ENCODE measurements at places on chromosomes 6 and 20.

- no peak for DNase-seq
Observed at GRCh38 chr20:12047838-12048432, 130.2 kb downstream of the BTBD3 start.

DNA sequence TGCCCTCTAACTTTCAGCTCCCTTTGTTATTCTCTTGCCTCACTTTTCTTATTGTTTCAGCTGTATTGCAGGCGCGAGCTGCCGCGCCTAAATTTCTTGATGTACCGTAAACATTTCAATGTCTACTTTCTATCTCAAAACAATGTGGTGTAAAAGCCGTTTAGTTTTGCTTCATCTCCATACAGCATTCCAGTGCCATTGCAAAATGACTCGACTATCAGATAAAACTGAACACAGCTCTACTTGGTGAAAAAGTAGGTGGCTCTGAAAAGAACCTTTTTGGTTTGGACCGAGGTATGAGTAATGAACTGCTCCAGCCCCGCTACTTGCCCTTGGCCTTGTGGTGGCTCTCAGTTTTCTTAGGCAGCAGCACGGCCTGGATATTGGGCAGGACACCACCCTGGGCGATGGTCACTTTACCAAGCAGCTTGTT is 74.6 kb downstream of the OR2B2 start:
- no peak for DNase-seq

GRCh38 chr6:35296931-35297600 is 552 bp upstream of the DEF6 start:
- no peak for DNase-seq

GRCh38 chr6:84825461-84825860 is 61.1 kb upstream of the TBX18 start:
- no peak for DNase-seq

GRCh38 chr6:56259234-56260077 is 12.1 kb upstream of the COL21A1 start:
- no peak for DNase-seq

DNA sequence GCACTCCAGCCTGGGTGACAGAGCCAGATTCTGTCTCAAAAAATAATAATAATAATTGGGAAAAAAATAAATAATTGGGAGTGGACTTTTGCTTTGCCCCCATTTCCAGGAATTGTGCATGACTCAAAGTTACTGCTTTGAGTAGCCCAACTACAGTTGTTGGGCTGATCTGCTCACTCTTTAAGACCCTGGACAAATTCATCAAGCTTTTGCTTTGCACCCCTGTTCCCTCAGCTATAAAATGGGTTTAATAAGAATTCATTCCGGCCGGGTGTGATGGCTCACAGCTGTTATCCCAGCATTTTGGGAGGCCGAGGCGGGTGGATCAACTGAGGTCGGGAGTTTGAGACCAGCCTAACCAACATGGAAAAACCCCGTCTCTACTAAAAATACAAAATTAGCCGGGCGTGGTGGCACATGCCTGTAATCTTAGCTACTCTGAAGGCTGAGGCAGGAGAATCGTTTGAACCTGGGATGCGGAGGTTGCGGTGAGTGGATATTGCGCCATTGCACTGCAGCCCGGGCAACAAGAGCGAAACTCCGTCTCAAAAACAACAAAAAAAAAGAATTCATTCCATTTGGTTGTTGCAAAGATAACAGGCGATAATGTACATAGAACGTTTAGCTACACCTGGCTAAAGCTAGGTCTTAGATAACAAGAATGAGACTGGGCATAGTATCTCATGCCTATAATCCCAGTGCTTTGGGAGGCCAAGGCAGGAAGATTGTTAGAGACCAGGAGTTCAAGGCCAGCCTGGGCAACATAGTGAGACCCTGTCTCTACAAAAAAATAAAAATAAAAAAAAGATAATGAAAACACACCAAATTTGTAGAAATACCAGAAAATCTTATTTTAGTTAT is 87.9 kb upstream of the ZNF217 start:
- no peak for DNase-seq

DNA sequence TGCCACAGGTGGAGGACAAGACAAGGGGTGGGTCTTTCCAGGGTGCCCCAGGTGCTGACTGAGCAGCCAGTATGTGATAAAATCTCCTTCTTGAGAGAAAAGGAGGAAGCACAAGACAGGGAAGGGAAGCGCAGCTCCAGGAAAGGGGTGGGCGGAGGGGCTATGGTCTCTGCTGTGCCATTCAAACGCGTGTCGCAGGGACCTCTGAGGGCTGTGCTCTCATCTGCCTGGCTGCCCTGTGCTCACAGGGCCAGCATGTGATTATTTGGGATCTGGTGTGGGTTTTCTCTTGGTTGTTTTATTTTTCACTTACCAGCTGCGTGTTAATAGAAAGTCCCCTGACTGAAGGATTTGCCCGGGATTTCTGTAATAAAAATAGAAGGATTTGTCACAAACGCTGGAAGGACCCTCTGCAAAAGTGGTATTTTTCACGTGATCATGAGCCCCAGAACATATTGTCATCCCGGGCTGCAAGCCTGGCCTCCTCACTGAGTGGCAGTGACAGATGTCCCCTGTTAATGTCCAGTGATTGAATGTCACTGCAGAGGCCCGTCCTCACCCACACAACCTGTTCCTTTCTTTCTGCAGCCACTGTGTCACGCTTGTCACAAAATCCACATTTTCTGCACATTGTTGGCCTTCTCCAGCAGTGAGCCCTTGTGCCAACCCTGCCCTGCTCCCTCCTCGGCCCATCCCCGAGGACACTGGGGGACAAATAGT is 35.0 kb upstream of the VSX1 start:
- no peak for DNase-seq

- DNase-seq = no peak
Observed at GRCh38 chr20:36462440-36463211, 78.7 kb upstream of the MYL9 start.

GRCh38 chr6:9646342-9647070 is 768.4 kb downstream of the TFAP2A start:
- DNase-seq = no peak

DNA sequence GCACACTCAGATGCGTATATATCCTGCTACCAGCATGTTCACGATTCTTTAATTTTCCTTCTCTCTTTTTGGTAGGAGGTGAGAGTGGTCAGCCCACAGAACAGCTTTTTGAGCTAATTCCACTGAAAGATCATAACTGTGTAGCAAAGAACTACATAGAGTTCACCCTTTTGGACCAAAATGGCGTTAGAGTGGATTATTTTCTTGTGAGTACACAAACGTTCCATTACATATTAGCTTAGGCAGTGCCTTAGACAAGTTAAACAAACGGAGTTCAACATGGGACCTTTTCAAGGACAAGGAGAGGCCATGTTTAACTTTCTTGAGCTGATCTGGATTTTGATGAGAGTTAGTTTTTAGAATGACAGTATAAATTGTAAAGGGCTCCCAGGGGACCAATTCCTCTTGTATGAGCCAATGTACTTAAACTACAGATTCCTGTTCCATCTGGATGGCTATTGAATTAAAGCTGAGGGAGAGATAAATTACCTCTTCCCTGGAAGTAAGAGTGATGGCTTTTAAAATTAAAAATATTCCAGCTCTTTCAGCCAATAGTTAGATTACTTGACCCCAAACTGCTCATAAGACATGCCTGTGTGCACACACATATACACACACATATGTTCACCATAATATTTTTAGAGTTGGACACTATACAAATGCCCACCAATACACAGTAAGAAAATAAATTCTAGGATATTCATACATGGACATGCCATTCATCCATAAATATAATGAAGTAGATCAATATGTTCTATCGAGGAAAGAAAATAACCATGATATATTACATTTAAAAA is 25.6 kb upstream of the ARMH2 start:
- DNase-seq = no peak

DNA sequence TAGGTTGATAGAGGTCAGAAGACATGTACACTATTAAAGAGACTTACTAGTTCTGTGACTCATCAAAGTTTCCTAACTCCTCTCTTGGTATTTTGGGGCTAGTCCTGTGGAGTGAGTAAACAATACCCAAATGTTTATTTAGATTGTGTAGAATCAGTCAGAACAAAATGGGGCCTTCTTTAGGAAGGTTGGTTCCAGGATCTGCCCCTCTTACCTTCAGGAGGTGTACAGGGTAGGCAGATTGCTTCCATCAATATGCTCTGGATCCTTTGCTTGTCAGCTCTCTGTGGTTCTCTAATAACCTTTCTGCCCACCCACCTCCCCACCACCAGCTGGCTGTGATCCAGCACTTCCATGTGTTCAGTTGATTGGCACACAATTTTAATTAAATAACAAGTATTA is 107.0 kb downstream of the POPDC3 start:
- DNase-seq = no peak

DNA sequence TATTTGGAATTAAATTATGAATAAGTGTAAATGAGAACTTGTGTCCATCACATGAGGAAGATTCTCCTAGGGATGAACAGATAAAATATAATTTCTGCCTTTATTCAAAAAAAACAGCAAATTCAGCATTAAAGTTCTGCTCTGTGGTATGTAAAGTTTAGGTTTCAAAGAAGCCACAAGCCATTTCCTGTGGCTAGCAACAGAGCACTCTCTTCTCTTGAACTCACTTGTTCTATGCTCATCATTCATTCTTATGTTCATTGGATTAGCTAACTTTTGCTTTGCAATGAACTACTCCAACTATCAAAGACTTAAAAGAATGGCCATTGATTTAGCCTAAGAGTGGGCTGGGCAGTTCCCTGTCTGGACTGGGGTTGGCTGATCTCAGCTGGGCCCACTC is 20.8 kb upstream of the SNRPB2 start:
- DNase-seq = no peak

DNA sequence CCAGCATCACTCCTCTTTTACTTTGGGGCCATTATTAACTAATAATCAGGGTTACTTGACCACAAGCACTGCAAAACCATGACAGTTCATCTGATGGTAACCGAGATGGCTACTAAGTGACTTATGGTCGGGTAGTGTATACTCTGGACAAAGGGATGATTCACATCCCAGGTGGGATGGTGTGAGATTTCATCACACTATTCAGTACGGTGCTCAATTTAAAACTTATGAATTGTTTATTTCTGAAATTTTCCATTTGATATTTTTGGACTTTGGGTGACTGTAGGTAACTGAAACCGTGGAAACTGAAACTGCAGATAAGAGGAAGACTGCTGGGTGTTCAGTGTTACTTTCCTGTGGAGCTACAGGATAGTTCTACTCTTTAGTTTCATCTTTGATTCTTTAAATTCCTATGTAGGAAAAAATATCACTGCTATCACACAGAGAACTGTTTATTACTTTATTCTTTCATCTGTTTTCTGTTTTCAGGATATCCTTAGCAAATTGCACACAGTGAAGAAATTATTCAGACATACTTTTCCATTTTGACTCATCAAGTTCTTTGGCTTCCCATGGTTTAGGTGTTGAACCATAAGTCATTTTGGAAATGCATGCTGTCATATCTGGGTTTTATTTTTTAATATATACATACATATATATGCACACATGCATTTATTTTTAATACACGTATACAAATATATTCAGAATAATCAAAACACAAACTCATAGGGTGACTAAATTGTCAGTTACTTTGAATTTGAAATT is 59.1 kb upstream of the C20orf144 start:
- DNase-seq = no peak

DNA sequence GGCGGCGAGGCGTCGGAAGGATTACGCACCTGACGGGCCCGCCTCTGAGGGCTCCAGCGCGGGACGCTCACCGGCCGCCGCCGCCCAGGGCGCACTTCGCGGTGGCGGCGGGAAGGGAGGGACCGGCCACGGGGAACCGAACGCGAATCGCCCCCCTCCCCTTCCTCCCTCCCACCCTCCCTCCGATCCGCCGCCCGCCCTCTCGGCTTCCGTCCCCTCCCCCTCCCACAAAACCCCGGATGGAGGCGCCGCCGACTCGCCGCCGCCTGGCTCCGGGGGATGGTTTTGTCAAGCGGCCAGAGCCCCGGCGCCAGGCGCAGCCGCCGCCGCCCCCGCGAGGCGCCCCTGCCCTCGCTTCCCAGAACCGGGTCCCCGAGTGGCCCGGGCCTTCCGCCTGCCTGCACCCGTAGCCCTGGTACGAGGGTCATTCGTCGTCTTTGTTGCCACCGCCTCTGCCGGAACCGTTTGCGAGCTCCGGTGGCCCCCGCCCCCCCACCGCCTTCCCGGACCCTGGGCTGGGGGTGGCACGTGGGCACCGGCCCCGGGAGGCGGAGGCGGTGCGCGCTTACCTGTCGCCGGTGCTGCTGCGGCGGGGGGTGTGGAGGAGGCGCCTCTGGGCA is 398 bp downstream of the ZBTB2 start:
- DNase-seq = peak; percentile 79

DNA sequence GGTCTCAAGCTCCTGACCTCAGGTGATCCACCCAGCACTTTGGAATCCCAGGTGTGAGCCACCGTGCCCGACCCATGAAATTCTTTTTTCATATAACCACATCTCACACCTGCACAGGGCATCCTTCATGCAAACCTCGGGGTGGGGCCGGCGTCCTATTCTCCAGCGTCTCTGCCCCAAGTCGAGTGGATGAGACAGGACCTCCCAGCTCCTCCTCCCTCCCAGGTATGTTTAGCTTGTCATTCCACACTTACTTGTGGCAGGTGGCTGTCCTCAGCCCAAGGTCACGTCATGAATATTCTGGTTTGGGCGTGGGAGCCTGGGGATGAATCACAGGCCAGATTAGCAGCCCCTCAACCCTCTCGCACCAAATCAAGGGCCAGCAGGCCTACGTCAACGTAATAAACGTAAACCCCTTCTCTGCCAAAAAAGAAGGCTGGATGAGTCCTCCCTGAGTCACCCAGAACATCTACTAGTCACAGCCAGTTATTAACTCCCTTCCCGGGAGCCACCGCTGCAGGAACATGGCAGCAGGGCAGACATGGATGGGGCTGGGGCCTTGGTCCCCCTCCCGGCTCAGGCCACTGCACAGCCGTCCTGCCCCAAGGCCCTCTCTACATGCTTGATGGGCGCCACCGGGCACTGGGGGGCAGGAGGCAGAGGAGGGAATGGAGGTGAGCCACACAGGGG is 91.7 kb downstream of the YTHDF1 start:
- no peak for DNase-seq

DNA sequence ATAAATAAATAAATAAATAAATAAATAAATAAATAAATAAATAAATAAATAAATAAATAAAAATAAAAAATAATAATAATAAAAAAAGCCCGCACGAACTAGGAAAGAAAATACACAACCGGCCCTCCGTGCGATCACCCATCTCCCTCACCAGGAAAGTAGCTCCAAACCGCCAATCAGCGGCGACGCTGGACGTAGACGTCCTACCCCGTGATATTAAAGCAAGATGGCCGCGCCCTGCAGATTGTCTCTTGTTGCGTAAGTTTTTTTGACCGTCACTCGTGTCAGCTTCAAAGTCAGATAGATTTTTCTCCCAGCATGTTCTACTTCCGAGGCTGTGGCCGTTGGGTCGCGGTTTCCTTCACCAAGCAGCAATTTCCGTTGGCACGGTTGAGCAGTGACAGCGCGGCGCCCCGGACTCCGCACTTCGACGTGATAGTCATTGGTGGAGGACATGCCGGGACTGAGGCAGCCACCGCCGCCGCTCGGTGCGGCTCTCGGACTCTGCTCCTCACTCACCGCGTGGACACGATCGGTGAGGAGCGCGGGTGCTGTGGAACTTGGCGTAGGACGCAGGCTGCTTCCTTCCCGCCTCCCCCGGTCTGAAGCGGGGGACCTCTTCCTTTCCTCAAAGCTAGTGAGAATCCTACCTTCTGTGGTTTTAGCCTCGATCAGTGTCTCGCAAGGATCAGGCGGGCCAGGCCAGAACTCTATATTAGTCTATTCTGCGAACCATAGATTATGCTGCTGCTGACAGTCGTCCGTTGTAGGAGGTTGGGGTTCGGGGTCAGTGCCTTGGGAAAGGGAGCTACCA is at the start of gene MTO1:
Gene MTO1 (plus strand): TSS at position 201 of the 814 bp plus-strand sequence. CDS start 118 bp downstream, at position 319.
- peak; percentile 67 for DNase-seq

- no peak for DNase-seq
Observed at GRCh38 chr6:11748591-11749210, 29.9 kb downstream of the ADTRP start.

GRCh38 chr20:50874111-50874757 is 57.0 kb downstream of the ADNP start:
- no peak for DNase-seq

Measured in endothelial cell (in vitro differentiated cells).